ENCODE measurements at places on chromosomes 13 and 19.

GRCh38 chr13:84029396-84029795, 147.1 kb upstream of the SLITRK1 start:
- no peak for DNase-seq

- no peak for DNase-seq
Measured at GRCh38 chr13:47598340-47598911, 402.6 kb downstream of the SUCLA2 start.

DNA sequence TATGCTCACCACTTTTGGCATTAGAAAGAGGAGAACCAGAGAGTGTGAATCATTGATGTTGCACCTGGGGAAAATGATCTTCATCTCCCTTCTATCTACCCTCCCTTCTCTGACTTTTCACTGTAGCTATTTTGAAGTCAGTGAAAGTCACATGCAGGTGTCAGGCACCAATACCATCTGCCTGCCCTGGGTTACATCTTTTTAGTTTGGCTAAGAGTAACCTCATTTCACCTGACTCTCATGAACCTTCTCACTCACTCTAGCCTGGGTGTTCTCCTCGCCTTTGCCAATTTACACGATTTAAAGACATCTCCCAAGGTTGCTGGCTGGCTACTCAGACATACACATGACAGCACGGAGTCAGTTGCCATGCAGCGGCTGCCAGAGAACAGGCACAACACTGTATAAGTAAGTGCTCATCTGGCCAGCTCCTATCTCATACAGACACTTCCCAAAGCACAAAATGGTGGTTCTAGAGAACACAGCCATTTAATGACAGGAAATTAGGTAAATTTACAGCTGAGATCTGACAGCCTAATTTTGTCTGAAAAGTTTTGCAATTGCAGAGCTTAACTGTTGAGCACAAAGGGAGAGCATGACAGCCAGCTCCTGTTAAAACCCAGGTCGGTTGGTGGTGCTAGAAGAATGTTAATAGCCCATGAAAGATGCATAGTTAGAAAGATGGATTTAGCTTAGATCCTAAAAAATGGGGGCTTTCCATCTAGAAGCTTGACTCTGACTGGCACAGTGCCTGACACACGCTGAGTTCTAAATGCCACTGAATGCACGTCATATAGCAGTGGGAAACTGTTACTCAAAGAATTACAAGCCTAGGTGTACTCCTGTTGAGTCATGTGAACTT, 32.5 kb downstream of the LCP1 start:
- no peak for DNase-seq

DNA sequence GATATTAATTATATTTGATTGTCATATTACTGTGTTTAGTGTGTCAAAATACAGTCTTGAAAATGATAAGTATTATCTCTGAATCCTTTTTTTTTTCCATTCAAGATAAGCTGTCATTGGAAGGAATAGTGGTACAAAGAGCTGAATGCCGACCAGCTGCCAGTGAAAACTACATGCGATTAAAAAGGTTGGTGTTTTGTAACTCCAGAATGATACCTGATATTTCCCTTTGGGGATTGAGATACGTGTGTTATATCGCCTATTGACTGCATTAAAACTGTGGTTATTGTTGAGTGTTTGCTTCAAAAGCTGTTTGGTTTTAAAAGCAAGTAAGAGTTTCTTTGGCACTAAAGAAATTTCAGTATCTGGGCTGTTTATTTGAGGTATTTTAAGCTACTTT, 6.5 kb upstream of the KCTD4 start:
- no peak for DNase-seq

DNA sequence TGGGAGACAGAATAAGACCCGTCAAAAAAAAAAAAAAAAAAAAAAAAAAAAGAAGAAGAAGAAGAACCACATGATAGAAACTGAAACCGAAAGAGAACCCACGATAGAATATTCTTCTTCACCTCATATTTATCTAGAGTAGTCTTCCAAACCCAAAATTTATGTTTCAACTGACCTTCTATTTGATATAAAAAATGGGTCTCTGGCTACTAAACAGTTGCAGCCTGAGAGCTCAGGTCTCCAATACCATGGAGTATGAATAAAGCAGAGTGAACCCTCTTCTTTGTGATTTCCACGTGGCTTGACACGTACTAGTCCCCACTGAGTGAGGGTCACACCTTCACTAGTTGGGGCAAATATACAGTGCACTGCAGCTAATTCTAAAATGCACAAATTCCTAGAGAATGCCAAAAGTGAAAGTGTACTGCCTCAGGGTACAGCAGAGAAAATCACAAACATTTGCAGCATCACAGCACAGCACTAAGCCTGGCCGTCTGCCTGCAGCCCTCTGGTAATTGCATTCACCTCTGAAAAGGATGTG, 30.8 kb upstream of the RFC3 start:
- no peak for DNase-seq

DNA sequence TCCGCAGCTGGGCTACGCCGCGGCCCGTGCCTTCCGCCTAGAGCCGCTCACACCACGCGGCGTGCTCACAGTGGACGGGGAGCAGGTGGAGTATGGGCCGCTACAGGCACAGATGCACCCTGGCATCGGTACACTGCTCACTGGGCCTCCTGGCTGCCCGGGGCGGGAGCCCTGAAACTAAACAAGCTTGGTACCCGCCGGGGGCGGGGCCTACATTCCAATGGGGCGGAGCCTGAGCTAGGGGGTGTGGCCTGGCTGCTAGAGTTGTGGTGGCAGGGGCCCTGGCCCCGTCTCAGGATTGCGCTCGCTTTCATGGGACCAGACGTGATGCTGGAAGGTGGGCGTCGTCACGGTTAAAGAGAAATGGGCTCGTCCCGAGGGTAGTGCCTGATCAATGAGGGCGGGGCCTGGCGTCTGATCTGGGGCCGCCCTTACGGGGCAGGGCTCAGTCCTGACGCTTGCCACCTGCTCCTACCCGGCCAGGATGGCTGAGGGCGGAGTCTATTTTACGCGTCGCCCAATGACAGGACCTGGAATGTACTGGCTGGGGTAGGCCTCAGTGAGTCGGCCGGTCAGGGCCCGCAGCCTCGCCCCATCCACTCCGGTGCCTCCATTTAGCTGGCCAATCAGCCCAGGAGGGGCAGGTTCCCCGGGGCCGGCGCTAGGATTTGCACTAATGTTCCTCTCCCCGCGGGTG, 7.4 kb downstream of the DBP start:
- peak; percentile 82 for DNase-seq

DNA sequence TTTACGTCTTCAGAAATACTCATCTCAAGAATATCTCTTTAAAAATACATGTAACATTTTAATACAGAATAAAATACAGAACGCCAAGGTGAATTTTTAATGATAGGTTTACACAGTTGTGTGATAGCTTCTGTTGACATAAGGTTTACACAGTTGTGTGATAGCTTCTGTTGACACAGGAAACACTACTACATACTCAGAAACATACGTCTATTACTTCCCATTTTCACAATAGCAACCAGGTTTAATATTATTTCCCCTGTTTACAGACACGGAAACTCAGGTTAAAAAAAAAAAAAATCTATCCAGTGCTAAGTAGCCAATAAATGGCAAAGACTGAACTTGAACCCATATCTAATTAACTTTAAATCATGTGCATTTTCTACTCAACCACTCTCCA, 571.2 kb downstream of the LIG4 start:
- no peak for DNase-seq

DNA sequence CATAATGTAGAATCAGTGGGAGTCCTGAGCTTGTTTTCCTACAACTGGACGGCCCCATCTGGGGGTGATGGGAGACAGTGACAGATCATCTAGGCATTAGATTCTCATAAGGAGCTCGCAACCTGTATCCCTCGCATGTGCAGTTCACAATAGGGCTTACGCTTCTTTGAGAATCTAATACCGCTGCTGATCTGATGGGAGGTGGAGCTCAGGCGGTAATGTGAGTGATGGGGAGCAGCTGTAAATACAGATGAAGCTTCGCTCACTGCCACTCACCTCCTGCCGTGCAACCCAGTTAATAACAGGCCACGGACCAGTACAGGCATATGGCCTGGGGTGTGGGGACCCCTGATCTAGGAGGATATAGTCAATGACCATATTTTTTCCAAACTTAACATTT, 38.8 kb downstream of the RCBTB1 start:
- DNase-seq = no peak

- no peak for DNase-seq
Measured at GRCh38 chr19:1361601-1362386, 21.9 kb upstream of the NDUFS7 start.

- no peak for DNase-seq
Measured at GRCh38 chr13:112686987-112687386, 2.9 kb upstream of the ATP11A start.

GRCh38 chr13:97246596-97247158, 24.5 kb downstream of the MBNL2 start:
- DNase-seq = no peak

GRCh38 chr13:98851276-98851675, 98.8 kb upstream of the SLC15A1 start:
- DNase-seq = no peak

GRCh38 chr13:94607056-94607455, 5.4 kb downstream of the GPR180 start:
- no peak for DNase-seq

DNA sequence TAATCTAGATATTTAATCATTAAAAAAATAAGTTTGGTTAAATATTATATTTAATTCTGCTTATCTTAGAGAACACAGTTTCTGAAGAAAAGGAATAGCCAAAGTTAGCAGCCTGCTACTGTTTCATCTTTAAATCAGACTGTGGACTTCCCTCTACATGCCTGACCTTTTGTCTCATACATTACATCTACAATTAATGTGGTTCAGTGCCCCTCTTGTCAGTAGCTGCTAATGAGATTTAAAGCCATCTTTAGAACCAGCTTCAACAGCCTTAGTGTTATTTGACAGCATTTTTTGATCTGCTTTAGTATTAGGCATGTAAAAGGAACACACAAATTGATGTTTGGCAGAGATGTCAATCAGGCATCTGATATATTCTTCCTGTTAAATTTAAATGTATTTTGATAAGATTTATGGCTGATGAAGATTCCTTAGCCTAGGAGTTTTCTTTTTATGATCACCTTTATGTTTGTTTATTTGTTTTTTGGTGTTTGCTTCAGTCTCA, 1925.8 kb upstream of the PRR20A start:
- DNase-seq = no peak

GRCh38 chr13:22629374-22629773, 551.4 kb upstream of the SGCG start:
- DNase-seq = no peak

DNA sequence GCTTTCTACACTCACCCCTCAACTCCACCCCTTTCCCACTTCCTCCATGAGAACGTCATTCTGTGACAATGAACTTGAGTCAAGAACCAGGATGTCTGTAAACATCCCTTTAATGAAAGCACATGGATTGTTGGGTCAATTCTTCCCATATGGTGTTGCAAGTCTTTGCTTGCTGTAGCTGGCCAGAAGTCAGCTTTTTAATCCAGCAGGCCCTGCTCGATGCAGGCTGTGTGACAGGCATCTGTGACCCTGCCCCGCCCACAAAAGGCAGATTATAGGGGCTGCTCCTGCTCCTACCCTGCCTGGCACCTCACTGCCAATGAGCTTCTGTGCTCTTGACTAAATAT, 78.0 kb downstream of the STARD13 start:
- no peak for DNase-seq

GRCh38 chr19:38151242-38151641, 72.8 kb downstream of the DPF1 start:
- no peak for DNase-seq

- peak; percentile 97 for DNase-seq
Measured at GRCh38 chr19:39539518-39540332, at the start of gene EID2. Gene EID2 (minus strand): TSS chr19:39540161. CDS start chr19:39540079, 82 bp downstream.

DNA sequence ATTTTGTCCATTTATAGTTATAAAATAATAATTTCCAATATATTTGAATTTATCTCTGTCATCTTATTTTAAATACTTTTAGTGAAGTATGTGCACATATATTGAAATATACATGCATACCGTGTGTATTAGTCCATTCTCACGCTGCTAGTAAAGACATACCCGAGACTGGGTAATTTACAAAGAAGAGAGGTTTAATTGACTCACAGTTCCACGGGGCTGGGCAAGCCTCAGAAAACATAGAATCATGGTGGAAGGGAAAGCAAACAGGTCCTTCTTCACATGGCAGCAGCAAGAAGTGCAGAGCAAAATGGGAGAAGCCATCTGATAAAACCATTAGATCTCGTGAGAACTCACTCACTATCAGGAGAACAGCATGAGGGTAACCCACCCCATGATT, 37.6 kb upstream of the FFAR2 start:
- DNase-seq = no peak

- no peak for DNase-seq
Measured at GRCh38 chr13:48961379-48961778, 14.3 kb upstream of the FNDC3A start.

DNA sequence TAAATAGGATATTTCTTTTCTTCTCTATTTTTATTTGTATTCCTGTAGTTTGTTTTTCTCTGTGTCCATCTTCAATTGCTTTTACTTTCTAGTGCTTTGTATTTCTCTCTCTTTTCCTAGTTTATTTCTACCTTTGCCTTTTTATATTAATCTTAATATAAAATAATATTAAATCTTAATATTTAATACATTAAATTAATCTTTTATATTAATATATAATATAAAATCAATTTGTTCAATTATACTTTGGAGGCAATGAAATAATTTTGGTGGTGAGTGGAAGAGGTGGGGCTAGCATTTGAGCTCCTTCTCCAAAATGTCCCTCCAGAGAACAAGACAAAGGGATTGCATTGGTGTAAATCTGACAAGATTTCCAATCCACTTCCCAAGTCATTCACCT, 6.3 kb upstream of the CPB2 start:
- no peak for DNase-seq

DNA sequence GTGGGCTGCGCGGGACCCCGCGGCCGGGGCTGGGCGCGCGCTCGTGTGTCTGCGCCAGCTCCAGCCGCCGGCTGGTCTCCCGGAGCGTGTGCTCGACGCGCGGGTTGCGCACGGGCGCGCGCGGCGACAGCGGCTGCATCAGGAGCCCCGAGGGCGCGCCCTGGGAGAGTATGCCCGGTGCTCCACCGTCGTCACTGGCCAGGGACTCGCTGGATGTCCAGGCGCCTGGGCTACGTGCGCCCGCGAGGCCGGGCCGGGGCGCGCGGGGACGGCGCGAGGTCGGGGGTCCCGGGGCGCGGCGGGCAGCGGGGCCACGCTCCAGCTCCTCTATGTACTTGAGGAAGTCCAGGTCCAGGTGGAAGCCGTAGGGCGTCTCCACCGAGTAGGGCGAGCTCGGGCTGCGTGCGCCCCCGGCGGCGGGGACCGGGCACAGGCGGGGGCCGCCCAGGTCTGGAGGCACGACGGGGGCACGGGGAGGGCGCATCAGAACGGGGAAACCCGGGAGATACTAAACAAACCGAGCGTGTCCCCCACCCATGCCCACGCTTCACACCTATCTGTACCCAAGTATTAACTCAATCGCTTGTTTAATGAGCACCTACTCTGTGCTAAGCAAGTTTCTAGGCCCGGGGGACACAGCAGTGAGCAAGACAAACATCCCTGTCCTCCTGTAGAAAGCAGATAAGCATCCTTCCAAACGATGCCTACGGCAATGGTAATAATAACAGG, 7.6 kb downstream of the KANK3 start:
- DNase-seq = peak; percentile 56
